ENCODE measurements at places on chromosomes 1 and 21. TPM values are rescaled to one million over a fixed set of nuclear protein-coding genes. Genes with fewer than 3 reads are reported as not detected.

DNA sequence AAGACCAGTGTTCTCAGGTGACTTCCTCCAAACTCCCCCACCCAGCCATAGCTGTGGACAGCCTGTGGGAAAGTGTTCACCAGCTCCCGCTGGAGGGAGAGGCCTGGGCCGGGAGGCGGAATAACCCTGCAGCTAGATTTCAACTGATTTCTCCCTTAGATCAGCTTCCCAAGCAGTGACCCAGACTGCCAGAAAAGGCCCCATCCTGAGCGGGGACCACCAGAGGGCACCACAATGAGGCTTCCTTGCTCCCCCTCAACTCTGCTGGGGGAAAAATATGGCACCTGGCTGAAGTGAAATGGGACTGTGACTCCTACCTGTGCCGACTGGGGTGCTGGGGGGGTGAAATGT is 50.8 kb downstream of the RHBG start:
- H3K4me1 ChIP-seq: peaks cover 33% of the 10 kb centered on the region
- no peak overlapping the region for H3K27ac ChIP-seq
- H3K27me3 ChIP-seq: peaks cover 47% of the 10 kb centered on the region

GRCh38 chr1:172680733-172681275 is 21.9 kb downstream of the FASLG start:
- H3K27ac ChIP-seq: no peak overlapping the region
- no peak overlapping the region for H3K4me3 ChIP-seq
- no peaks in the 10 kb centered on the region for H3K27me3 ChIP-seq

GRCh38 chr1:59967780-59968179 is 41.2 kb upstream of the CYP2J2 start:
- H3K36me3 ChIP-seq: no peaks in the 10 kb centered on the region
- no peak for DNase-seq
- no peaks in the 10 kb centered on the region for H3K27me3 ChIP-seq
- peaks cover 6% of the 10 kb centered on the region for H3K4me1 ChIP-seq
- no peak overlapping the region for H3K27ac ChIP-seq
- no peak overlapping the region for H3K4me3 ChIP-seq

DNA sequence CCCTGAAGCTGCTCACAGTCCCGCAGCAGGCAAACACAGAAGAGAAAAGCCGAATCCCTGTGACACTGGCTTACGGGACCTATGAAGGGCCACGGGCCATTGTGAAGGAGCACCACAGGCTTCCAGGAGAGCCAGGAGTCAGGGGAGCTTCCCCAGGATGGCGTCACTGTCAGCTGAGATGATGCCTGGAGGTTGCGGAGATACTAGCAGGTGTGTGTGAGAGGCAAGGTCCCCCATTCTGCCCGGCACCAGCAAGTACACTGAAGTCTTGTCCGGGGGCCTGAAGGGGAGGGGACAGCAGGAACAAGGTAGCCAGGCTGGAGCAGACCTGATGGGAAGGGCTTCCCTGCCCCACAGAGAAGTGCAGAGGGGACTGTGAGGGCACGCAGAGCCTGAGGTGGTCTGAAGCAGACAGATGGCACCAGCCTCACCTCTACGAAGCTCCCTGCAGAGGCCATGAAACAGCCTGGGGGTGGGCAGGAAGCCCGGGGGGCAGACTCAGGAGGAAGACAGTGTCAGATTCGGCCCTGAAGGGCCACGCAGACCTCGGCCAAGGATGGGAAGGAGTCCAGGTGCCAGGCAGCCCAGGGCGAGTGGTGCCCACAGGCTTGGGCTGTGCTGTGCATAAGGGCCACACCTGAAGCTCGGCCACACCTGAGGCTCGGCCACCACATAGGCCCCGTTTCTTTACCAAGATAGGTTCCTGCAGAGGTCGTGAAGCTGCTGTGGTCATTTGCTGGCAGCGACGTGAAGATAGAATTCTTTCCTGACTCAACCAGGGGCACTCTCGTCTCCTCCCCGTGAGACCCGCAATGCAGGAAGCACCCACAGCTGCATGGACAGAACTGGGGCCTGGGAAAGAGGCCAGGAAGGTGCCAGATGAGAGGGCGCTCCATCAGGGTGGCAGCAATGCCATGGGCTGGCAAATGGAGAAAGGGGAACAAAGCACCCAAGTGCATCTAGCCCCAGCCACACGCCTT is 10.1 kb downstream of the TCP10L start:
- H3K36me3 ChIP-seq: no peaks in the 10 kb centered on the region
- no peak overlapping the region for H3K27ac ChIP-seq
- no peak overlapping the region for H3K4me3 ChIP-seq
- H3K4me1 ChIP-seq: peaks cover 5% of the 10 kb centered on the region
- DNase-seq: no peak
- no peaks in the 10 kb centered on the region for H3K27me3 ChIP-seq

DNA sequence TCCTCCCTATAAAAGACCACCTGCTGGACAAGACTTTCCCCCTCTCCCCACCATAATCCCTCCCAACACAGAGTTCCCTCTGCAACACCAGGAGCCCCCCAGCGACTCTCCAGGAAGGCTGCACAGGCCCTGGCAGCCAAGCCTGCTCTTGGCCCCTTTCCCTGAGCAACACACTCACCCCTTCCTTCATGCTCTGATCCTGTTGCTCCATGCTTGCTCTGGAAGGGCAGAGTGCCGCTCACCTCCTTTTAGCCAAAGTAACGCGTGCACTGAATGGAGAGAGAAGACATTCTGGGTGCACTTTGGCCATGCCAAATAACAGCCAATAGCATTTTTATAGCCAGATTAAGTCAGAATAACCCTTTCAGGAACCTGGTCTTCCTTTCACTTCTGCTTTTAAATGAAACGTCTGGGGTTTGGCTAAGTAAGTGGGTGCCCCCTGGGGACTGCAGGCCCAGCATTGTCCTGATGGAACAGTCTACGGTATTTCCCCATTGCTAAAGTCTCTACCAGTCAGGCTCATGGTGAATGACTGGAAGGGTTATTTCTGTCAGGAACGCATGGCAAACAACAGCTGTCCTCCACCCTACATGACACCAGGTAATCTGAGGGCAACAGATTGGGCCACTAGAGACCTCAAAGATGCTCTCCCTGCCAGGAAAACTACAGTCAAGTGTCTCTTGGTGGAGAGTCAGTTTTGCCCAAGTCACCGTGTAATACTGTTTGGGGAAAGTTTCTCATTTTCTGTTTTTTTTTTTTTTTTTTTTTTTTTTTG is at the start of gene SLC2A5:
Gene SLC2A5 (minus strand): TSS at position 310 of the 775 bp plus-strand sequence. CDS start 99 bp downstream, at position 211.
- H3K4me3 ChIP-seq: no peak within 1 kb of the TSS
- no peaks in the 10 kb centered on the region for H3K27me3 ChIP-seq
- DNase-seq: no peak
- no peaks in the 10 kb centered on the region for H3K4me1 ChIP-seq

DNA sequence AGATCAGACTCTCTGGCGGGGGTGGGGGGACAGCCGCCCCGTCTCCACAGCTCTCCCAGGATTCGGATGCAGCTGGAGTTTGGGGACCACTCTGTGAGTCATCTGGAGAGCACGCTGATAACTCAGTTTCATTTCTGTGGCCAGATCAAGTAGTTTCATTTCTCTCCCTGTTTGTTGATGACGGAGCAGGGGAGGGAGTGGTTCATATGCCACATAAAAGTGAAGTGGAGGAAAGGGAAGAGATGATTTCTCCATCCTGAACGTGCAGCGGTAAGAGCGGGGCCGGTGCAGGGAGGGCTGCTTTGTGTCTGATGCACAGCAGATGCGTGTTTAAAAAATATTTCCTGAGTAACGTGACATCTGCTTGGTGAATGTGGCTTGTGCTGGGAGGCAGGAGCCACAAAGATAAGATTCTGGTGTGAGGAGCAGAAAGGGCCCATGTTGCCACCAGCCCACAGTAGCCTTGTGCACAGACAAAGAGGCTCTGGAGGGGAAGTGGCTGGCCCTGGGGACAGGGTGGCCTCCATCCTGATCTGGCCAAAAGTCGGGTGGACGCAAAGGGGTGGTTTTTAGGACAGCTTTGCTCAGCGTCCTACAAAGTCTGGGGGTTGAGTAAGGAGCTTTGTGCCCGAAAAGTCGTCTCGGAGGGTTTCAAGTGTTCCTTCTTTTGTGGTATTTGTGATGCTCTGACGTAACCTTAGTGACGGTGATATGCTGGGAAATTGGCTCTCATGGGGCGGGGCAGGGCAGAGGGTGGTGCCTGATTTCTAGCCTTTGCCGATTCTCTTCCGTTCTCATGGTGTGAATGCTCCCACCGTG is at the start of gene MX2:
Gene MX2 (plus strand): TSS at position 242 of the 819 bp plus-strand sequence. CDS start 14,880 bp downstream, outside the sequence.
- H3K27me3 ChIP-seq: no peaks in the 10 kb centered on the region
- H3K36me3 ChIP-seq: peaks cover 13% of the 10 kb centered on the region
- H3K27ac ChIP-seq: peak within 1 kb of the TSS; percentile 93
- peak; percentile 94 for DNase-seq

- peaks cover 21% of the 10 kb centered on the region for H3K4me1 ChIP-seq
- no peak for DNase-seq
- H3K4me3 ChIP-seq: no peak overlapping the region
- no peak overlapping the region for H3K27ac ChIP-seq
- no peaks in the 10 kb centered on the region for H3K36me3 ChIP-seq
- no peaks in the 10 kb centered on the region for H3K27me3 ChIP-seq
Observed at GRCh38 chr1:205326812-205327466, 5.4 kb upstream of the NUAK2 start.

GRCh38 chr1:150003801-150004200 is 6.7 kb downstream of the OTUD7B start:
- peaks cover 9% of the 10 kb centered on the region for H3K4me1 ChIP-seq
- H3K27me3 ChIP-seq: no peaks in the 10 kb centered on the region

GRCh38 chr1:113929750-113930498 is 800 bp downstream of the HIPK1 start:
- H3K27me3 ChIP-seq: no peaks in the 10 kb centered on the region
- peak overlapping the region; percentile 50 for H3K4me3 ChIP-seq
- H3K4me1 ChIP-seq: peaks cover 50% of the 10 kb centered on the region
- H3K27ac ChIP-seq: peak overlapping the region; percentile 97
- H3K36me3 ChIP-seq: no peaks in the 10 kb centered on the region

PTGFR gene
- total RNA-seq: not detected
